ENCODE measurements at places on chromosomes 3 and 15.

- DNase-seq = peak; percentile 38
Observed at GRCh38 chr3:128619146-128619890, 31.3 kb downstream of the RPN1 start.

DNA sequence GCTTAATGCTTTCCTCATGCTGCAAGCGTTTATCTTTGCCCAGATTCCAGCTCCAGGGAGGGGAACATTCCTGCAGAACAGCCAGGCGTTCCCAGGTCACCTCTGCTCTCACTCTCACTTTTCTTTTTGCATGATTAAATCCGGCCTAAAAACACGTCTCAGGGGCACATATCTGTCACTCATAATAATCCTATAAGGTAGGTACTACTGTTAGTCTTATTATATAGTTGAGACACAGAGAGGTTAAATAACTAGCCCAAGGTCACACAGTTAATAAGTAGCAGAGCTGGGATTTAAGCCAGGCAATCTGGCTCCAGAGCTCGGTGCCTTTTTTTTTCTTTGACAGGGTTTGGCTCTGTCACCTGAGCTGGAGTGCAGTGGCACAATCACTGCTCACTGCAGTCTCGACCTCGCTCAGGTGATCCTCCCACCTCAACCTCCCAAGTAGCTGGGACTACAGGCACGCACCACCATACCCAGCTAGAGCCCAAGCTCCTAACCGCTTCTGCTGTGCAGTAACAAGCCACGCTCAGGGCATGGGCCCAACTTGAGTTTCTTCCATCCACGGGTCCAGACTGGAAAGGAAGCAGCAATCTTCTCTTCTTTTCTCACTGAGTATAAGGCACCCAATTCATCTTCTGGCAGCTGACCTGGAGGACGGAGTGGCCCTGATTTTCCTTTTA lies 96.5 kb downstream of the LIPC start:
- DNase-seq = no peak

DNA sequence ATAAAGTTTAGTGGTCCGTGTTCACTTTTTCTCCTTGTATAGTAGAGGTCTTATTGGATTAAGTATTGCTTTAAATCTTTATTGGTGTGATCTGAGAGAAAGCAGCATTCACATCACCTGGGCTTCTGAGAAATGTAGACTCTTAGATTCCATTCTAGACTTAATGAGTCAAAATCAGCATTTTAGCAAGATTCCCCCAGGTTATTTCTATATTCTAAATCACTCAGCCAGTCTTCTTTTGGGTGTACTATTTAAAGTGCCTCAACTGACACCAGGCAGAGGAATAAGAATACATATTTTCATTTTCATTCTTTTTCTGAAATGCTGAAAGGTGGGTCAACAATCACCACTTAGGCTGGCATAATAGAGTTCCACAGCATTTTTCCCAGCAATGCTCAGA lies 481.7 kb downstream of the TUSC7 start:
- DNase-seq = no peak

- DNase-seq = no peak
Observed at GRCh38 chr15:70646169-70646568, 117.2 kb downstream of the UACA start.

DNA sequence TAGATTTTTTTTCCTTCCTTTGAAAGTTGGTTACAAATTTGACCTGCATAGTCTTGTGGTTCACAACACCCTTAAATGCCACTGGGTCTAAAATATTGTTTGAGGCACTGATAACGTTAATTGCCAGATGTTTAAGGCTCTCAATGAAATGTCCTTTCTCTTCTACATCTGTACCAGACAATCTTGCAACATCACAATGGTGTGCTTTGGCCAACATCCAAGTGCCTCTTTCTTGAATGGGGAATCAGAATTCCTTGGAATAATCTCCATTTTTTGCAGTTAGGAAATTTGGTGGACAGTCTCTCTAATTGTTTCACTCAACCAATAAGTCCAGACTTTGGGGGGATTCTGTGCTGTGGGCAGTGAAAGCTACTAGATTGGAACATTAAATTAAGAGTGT lies 26.0 kb upstream of the PEX5L start:
- no peak for DNase-seq

DNA sequence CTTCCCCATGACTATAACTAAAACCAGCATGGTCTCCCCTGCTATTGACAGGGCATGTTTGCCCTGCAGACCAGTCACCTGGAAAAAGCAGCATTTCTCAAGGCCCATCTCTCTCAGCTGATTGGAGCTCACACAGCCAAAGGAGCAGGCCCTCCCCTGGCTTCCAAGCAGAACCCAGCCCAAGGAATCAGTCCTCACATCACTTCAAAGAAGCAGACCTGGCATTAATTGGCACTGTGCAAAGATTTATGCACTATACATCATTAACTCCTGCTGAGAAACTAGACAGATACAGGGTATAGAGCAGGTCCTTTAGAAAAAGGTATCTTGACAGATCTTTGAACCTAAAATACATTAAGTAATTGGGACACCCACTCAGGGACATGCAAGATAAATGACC lies 323.8 kb upstream of the PPP2R3A start:
- DNase-seq = no peak

DNA sequence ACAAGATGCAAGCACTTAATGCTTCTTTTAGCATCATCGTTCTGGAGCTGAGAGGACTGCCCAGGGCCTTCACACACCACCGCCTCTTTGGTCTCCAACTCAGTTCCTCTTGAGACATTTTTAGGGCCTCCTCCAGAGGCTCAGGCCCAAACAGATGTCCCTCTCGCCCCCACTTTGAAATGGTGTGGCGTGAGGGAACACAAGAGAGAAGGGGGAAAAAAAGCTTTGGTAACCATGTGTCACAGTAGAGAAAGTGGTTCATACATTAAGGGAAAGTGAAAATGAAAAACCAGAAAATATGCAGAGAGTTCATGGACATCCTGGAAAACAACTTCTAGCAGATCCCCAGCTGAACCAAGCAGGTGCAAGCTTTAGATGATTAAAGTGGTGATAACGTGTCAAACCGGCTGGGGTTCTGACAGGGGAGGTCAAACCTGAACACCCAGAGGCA lies 33.1 kb upstream of the FOXP1 start:
- DNase-seq = no peak

- no peak for DNase-seq
Observed at GRCh38 chr15:101168463-101168824, 83.4 kb downstream of the CHSY1 start.

DNA sequence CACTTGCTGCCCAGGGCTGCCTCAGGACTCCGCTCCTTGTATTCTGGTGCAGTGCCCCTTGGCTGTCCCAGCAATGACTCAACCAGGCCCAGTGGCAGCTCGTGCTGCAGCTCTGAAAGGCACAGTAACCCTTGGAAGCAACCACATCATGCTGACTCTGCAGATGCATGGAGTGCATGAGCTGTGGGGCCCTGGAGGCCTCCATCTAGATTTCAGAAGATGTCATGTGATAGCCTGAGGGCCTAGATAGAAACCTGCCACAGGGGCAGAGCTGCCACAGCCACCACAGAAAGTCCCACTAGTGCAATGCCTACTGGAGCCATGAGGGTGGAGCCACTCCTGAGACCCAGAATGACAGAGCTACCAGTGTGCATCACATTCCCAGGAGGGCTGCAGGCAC lies 117.1 kb upstream of the SMAD3 start:
- peak; percentile 15 for DNase-seq

All from stimulated activated CD4-positive, alpha-beta T cell treated with anti-CD3 and anti-CD28 coated beads, Interleukin-4, amount 100 ng/mL, for 24 hours (primary cell).